ENCODE measurements at places on chromosomes 13 and 19. TPM values are rescaled to one million over a fixed set of nuclear protein-coding genes. Genes with fewer than 3 reads are reported as not detected.
A peak's percentile ranks its signal among the peaks of the same experiment; 100 is the strongest.

The ZNF582 gene
- 2.1 TPM for total RNA-seq

GRCh38 chr19:41205995-41206394 is 13.0 kb downstream of the CYP2S1 start:
- DNase-seq = no peak
- no peaks in the 10 kb centered on the region for H3K27me3 ChIP-seq
- H3K36me3 ChIP-seq = no peaks in the 10 kb centered on the region
- no peak overlapping the region for H3K4me3 ChIP-seq
- H3K27ac ChIP-seq = no peak overlapping the region

The CYP4F11 gene
- 77.4 TPM for total RNA-seq

GRCh38 chr13:34719060-34719875 is 222.8 kb upstream of the NBEA start:
- H3K27ac ChIP-seq = no peak overlapping the region
- no peaks in the 10 kb centered on the region for H3K36me3 ChIP-seq
- no peaks in the 10 kb centered on the region for H3K27me3 ChIP-seq
- H3K4me1 ChIP-seq = no peaks in the 10 kb centered on the region
- DNase-seq = no peak
- no peak overlapping the region for H3K4me3 ChIP-seq

The MAU2 gene
- total RNA-seq = 31.0 TPM

GRCh38 chr13:52449331-52450011 is 963 bp downstream of the VPS36 start:
- DNase-seq = no peak
- H3K27ac ChIP-seq = peak overlapping the region; percentile 94
- H3K36me3 ChIP-seq = no peaks in the 10 kb centered on the region
- peak overlapping the region; percentile 91 for H3K4me3 ChIP-seq
- H3K27me3 ChIP-seq = no peaks in the 10 kb centered on the region

DNA sequence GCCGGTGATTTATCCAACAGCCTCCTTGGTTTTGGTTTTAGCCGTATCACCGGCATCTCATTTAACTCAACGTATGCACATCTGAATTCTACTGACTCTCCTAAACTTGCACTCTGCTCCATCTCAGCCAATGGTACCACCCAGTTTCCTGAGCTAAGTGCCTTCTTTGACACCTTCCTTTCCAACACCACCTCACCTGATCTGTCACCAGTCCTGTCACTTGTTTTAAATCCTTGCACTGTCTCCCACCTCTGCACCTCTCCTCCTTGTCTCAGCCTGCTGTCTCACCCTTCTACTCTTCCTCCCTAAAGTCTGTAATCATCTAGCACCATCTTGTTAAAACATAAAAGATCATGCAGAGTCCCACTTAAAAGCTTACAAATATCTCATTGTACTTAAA is 28.1 kb upstream of the TPT1 start:
- H3K4me3 ChIP-seq = no peak overlapping the region
- DNase-seq = no peak
- no peaks in the 10 kb centered on the region for H3K4me1 ChIP-seq
- no peaks in the 10 kb centered on the region for H3K36me3 ChIP-seq

- no peaks in the 10 kb centered on the region for H3K36me3 ChIP-seq
- H3K4me3 ChIP-seq = no peak overlapping the region
- DNase-seq = no peak
- no peaks in the 10 kb centered on the region for H3K27me3 ChIP-seq
- no peak overlapping the region for H3K27ac ChIP-seq
These were observed 67.8 kb upstream of the SERTM1 start for GRCh38 chr13:36606060-36606459.

GRCh38 chr13:89115307-89115706 is 1444.1 kb downstream of the SLITRK5 start:
- H3K27ac ChIP-seq = no peak overlapping the region
- no peaks in the 10 kb centered on the region for H3K27me3 ChIP-seq
- no peaks in the 10 kb centered on the region for H3K4me1 ChIP-seq

- H3K36me3 ChIP-seq = no peaks in the 10 kb centered on the region
- no peak overlapping the region for H3K27ac ChIP-seq
- peaks cover 2% of the 10 kb centered on the region for H3K4me1 ChIP-seq
- H3K27me3 ChIP-seq = no peaks in the 10 kb centered on the region
- DNase-seq = no peak
- H3K4me3 ChIP-seq = no peak overlapping the region
These were observed 20.4 kb downstream of the FAM187B start for GRCh38 chr19:35208121-35208520.

GRCh38 chr13:95356916-95357315 is 55.7 kb upstream of the ABCC4 start:
- no peaks in the 10 kb centered on the region for H3K27me3 ChIP-seq
- H3K36me3 ChIP-seq = no peaks in the 10 kb centered on the region
- H3K4me1 ChIP-seq = peaks cover 21% of the 10 kb centered on the region
- no peak for DNase-seq

GRCh38 chr13:42041684-42042035 is 6.8 kb upstream of the DGKH start:
- DNase-seq = peak; percentile 50
- H3K27me3 ChIP-seq = no peaks in the 10 kb centered on the region
- H3K4me1 ChIP-seq = peaks cover 14% of the 10 kb centered on the region
- H3K36me3 ChIP-seq = no peaks in the 10 kb centered on the region

GRCh38 chr19:33621065-33621785 is 528 bp upstream of the CHST8 start:
- H3K4me3 ChIP-seq = no peak overlapping the region
- no peak overlapping the region for H3K27ac ChIP-seq

DNA sequence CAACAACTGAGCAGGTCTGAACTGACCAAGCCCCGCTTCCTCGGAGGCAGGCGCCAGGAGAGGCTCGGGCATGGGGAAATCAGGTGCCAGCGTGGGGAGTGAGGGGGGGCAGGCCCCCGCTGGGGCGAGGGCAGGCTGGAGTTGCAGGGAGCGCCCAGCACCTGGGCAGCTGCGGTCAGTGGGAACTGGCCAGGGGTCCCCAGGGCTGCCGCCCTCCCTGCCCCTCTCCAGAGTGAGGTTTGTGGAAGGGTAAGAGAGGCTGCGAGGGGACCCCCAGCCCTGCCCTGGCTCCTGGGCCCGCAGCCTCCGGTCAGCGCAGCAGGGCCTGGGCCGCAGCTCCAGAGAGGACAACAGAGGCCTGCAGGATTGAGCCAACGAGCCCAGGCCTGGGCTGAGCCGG is 32.5 kb downstream of the PIP5K1C start:
- H3K4me1 ChIP-seq = no peaks in the 10 kb centered on the region
- no peak for DNase-seq
- H3K36me3 ChIP-seq = peaks cover 5% of the 10 kb centered on the region
- no peaks in the 10 kb centered on the region for H3K27me3 ChIP-seq
- H3K4me3 ChIP-seq = no peak overlapping the region

The STOML3 gene
- not detected for total RNA-seq

DNA sequence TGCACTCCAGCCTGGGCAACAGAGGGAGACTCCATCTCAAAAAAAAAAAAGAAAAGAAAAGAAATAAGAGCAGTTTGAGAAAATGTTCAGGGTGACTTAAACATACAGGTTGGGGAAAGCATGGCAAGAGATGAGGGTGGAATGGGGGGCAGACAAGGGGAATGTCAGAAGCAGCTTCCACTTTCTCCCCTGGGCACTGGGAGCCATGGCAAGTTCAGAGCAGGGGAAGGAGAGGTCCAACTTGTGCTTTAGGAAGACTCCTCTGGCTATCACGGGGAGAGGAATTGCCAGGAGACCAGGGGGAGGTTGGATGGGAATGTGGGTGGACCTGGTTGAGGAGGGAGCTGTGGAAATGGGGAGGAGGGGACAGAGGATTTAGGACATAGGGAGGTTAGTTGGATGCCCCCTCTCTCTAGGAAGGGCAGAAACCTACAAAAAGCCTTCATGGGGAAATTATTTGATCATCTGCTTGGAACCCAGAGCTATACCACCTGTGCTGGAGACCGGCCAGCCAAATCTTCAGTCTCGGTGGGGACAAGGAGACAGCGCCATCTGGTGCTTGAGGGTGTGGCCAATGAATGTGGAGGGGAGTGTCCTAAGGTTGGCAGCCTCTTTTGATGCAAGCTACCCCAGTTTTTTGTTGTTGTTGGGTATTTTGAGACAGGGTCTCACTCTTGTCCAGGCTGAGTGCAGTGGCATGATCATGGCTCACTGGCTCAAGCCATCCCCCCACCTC is 7.3 kb upstream of the STRN4 start:
- DNase-seq = peak; percentile 73
- no peak overlapping the region for H3K4me3 ChIP-seq
- no peak overlapping the region for H3K27ac ChIP-seq
- H3K4me1 ChIP-seq = peaks cover 5% of the 10 kb centered on the region
- H3K36me3 ChIP-seq = peaks cover 2% of the 10 kb centered on the region

- peaks cover 2% of the 10 kb centered on the region for H3K27me3 ChIP-seq
- no peak for DNase-seq
- H3K4me3 ChIP-seq = no peak overlapping the region
- H3K27ac ChIP-seq = no peak overlapping the region
- no peaks in the 10 kb centered on the region for H3K4me1 ChIP-seq
- no peaks in the 10 kb centered on the region for H3K36me3 ChIP-seq
These were observed 14.6 kb downstream of the CEACAM3 start for GRCh38 chr19:41811036-41811435.

The ELSPBP1 gene
- total RNA-seq = not detected
